T-helper 17 cell (primary cell): ENCODE measurements at places on chromosomes 12 and 14. TPM values are rescaled to one million over a fixed set of nuclear protein-coding genes. Genes with fewer than 3 reads are reported as not detected.

CCDC196 gene
- total RNA-seq = not detected

TIGAR gene
- 7.8 TPM for total RNA-seq

KLHDC1 gene
- 7.4 TPM for total RNA-seq

DNA sequence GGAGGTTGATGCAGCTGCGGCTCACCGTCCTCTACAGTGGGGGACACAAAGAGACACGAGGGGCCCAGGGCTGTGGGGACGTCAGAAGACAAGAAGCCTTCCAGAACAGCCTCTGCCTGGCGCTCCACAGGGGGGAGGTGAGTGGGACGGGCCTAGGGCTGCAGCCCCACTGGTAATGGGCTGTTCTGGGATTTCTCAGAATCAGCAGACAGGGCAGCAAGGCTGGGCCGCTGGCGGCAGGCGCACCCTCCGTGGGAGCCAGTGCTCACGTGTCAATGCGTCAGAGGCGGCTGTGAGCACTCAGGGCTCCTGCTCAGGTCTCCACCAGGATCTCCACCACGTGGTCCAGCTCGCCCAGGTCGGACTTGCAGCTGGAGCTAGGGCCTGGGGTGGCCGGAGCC is 10.0 kb downstream of the CDCA4 start:
- no peak overlapping the region for H3K27ac ChIP-seq
- no peaks in the 10 kb centered on the region for H3K27me3 ChIP-seq
- H3K4me3 ChIP-seq = no peak overlapping the region
- peaks cover 26% of the 10 kb centered on the region for H3K4me1 ChIP-seq
- no peaks in the 10 kb centered on the region for H3K36me3 ChIP-seq

DNA sequence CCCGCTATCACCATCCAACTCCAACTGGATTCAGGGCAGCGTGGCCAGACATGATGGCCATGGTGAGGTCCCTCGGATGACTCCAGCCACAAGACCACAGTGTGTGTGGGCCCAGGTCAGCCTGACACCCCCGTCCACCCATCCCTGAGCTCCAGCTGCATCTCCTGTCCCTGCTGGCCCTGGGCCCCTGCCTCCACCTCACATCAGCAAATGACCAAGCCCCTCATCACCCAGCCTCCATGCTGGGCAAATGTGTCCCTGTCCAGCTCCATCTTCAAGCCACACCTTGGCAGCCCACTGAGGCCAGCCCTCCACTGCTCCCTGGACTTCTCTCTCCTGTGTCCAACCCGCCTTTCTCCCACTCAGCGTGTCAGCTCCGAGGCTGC is 3.2 kb downstream of the GPR132 start:
- H3K4me1 ChIP-seq = peaks cover 55% of the 10 kb centered on the region
- no peaks in the 10 kb centered on the region for H3K36me3 ChIP-seq
- no peak for DNase-seq

DNA sequence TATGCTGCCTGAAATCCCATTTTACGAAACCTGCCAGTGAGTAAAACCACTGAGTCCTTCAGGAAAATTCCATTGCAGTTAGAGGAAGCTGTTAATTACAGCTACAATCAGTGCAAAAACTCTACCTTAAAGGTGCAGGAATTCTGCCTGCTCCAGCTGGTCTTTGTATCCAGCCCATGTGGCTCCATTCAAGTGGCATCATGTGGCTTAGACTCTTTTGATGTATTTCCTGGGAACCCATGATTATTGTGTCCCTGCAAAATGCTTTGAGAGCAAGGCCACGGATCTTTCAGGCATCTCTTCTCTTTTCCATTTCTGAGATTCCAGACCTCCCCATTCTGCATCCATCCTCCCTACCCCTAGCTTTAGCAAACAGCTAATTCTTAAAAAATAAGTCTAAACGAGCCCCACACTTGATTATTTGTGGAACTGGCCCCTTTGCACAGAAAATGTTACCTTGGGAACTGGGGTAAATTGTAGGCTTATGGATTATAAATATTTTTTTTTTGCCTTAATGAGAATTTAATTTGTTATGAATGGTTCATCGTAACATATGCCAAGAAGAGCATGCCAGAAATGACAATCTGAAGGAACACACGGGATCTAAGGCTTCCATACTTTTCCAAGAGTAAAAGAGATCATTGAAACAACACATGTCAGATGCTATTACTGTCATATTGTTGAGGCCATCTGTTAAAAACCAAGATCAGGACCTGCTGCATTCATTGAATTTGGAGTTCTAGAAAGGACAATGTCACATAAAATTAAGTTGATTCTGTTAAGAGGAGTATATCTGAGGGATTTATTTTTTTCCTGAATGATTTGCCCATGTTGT is 144.6 kb downstream of the TPH2 start:
- H3K4me1 ChIP-seq = no peaks in the 10 kb centered on the region
- no peak overlapping the region for H3K27ac ChIP-seq
- H3K27me3 ChIP-seq = peaks cover 5% of the 10 kb centered on the region
- H3K4me3 ChIP-seq = no peak overlapping the region
- no peaks in the 10 kb centered on the region for H3K36me3 ChIP-seq

- no peaks in the 10 kb centered on the region for H3K36me3 ChIP-seq
- H3K4me1 ChIP-seq = peaks cover 27% of the 10 kb centered on the region
- DNase-seq = no peak
- no peak overlapping the region for H3K4me3 ChIP-seq
- H3K27ac ChIP-seq = peak overlapping the region; percentile 76
- peaks cover 6% of the 10 kb centered on the region for H3K27me3 ChIP-seq
These were observed 31.8 kb downstream of the LTBP2 start for GRCh38 chr14:74580275-74580672.

- no peak for DNase-seq
- H3K4me3 ChIP-seq = no peak overlapping the region
- peaks cover 3% of the 10 kb centered on the region for H3K36me3 ChIP-seq
- no peak overlapping the region for H3K27ac ChIP-seq
- H3K27me3 ChIP-seq = peaks cover 13% of the 10 kb centered on the region
These were observed 93.0 kb downstream of the NT5DC3 start for GRCh38 chr12:103748002-103748401.
